ENCODE measurements at places on chromosomes 7 and 10. TPM values are rescaled to one million over a fixed set of nuclear protein-coding genes. Genes with fewer than 3 reads are reported as not detected.

DNA sequence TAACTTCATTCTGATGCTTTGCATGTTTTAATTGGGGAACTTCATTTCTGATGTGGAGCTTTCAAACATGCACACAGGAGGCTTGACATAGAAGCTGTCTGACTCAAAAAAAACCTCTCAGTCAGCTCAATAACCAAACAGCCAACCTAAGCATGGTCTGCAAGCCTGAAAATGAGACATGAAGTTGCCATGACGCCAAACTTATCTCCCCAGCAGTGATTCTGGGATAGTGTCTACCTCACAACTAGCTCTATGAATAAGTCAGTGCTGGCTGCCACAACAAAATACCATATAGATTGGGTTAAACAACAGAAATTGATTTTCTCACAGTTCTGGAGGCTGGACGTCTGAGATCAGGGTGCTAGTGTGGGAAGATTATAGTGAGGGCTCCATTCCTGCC is 244.2 kb downstream of the CCDC3 start:
- no peak for DNase-seq

GRCh38 chr7:21568762-21569161 is 25.9 kb downstream of the DNAH11 start:
- DNase-seq = no peak

DNA sequence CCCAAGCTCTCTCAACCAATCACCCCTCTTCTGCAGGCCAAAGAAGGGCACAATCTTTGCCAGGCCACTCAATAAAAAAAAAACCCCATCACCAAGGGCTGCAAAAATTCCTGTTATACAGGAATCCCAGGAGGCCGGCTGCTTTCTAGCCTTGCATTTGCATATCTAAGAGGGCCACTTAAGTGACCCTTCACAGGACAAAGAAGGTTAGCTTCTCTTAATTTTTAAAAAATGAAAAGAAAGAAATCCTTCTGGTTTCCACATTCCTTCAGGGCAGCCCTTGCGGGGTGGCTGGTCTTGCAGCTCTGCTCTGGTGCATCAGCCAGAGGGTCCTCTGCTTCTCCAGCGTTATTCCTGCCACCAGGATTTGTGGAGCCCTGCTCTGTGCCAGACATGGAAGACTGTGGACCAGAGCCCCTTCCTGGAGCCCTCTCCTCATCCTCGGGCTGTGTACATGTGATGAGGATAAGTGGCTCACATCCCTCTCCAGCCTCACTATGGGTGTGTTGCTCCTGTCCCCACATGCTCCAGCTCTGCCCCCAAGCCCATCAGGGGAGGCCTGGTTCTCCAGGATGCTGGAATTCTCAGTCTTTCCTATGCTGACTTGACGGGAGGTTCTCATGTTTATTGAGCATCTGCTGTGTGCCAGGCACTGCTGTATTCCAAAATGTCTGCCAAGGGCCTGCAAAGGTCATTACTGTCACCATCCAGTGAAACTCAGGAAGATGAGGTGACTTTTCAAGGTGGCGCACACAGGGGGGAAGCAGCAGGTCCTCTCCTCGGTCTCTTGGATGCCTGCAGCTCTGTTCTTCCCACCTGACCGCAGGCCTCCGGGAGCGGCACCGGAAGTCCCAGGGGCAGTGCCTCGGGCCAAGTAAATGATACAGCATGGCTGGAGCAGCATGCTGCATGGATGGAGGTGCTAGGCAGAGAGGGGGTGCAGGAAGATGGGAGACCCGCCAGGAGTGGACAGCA is 67.7 kb downstream of the ARHGAP22 start:
- no peak for DNase-seq

DNA sequence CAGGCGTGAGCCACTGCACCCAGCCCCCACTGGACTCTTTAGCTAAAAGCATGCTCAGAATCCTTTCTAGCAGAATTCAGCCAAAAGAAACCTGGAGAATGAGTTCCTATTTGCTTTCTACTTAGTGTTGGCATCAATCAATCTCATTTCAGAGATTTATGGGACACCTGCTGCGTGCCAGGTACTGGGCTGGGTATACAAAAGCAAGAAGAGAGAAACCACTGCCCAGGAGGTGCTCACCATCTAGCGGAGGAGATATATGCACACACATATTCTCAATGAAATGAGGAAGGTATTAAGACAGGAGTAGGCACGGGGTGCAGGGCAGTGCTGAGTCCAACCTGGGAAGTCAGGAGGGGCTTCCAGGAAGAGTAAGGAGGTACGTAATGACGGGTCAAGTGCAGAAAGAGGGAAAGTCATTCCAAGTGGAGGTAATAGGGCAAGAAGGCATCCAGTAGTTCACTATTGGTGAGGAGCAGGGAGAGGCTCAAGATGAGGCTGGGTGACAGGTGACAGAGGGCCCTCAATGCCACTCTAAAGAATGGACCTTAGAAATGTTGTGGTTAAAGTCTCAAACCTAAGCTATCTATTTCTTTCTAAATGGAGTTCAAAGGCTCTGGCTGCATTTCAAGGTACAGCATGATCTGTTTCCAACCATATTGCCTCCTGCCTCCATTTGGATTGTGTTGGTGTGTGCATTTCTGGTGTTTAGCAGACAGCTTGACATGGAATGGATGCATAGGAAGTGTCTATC is 22.1 kb downstream of the ABLIM1 start:
- no peak for DNase-seq

- DNase-seq = no peak
Measured at GRCh38 chr7:44087911-44088838, 5.8 kb upstream of the POLM start.

The AKR1B15 gene
- total RNA-seq = not detected

The SPAM1 gene
- total RNA-seq = not detected

The SYCE1 gene
- not detected for total RNA-seq

Measured in epithelial cell of proximal tubule (primary cell).